SHP77 treated with DMSO at 0.1 percent for 48 hours (cell line): ENCODE measurements at places on chromosomes 16 and 17.

GRCh38 chr17:9004132-9004960, 17.0 kb upstream of the NTN1 start:
- no peak for DNase-seq

- DNase-seq = no peak
Measured at GRCh38 chr17:46178550-46179214, 14.5 kb downstream of the KANSL1 start.

- no peak for DNase-seq
Measured at GRCh38 chr17:60743799-60744198, 66.1 kb downstream of the BCAS3 start.

- no peak for DNase-seq
Measured at GRCh38 chr16:86306811-86307513, 203.4 kb upstream of the FOXF1 start.

GRCh38 chr17:28724500-28725165, 1.4 kb downstream of the TLCD1 start:
- DNase-seq = no peak

- DNase-seq = no peak
Measured at GRCh38 chr17:4739122-4740024, at the start of the genes CXCL16 and ZMYND15. TSS of gene CXCL16 (minus strand) at chr17:4739928. CDS start at chr17:4739339, 589 bp downstream. TSS of gene ZMYND15 (plus strand) at chr17:4739833. CDS start at chr17:4740549, 716 bp downstream.

- peak; percentile 10 for DNase-seq
Measured at GRCh38 chr16:84484579-84485254, 19.7 kb downstream of the MEAK7 start.

GRCh38 chr17:57140316-57140715, 55.3 kb downstream of the AKAP1 start:
- no peak for DNase-seq
